ENCODE measurements at places on chromosomes 5 and 9.

DNA sequence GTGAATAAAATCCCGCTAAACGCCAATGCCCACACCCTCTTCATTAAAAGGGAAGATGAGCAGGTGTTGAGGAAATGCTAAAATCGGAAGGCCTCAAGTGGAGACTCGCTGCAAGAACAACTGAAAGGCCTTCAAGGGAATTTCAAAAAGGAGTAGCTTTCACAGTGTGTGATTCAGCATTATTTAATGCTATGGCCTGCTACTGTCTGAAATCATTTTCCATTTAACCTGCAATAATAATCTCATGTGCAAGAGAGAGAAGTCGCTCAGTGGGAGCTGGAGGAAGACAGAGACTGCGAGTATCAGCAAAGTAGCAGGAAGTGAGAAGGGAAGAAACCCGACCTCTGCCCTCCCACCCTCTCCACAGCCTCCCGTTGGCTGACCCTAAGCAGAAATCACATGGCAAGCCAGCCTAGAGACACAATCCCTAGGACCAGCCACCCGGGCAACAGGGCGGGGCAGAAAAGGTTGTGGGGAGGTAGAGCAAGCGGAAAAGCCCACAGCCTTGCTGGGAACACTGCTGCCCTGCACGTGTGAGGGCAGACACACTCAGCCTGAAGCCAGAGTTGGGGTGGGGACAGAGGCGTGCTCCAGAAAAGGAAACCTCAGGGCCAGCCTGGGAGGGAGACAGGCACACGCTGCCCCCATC, 39.9 kb upstream of the CTSL start:
- no peak for DNase-seq

DNA sequence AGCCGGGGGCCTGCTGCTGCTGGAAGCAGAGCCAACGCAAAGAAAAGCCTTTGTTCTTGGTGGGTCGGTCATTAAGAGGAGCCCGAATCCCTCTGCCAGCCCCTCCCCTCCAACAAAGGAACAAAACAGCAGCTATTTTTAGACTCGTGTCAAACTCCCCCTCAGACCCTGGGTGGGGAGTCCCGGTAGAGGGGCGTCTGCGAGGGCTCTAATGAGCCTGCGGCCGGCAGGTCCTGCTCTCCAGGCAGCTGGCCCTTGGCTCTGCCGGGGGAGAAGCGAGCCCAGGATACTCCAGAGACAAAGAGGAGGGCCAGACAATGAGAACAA, 114.0 kb downstream of the LHX2 start:
- DNase-seq: peak; percentile 31

GRCh38 chr5:125683669-125684068, 739.5 kb upstream of the GRAMD2B start:
- no peak for DNase-seq

GRCh38 chr9:11755951-11756350, 937.2 kb upstream of the TYRP1 start:
- no peak for DNase-seq

GRCh38 chr5:31962351-31962751, 211.8 kb downstream of the GOLPH3 start:
- DNase-seq: no peak

DNA sequence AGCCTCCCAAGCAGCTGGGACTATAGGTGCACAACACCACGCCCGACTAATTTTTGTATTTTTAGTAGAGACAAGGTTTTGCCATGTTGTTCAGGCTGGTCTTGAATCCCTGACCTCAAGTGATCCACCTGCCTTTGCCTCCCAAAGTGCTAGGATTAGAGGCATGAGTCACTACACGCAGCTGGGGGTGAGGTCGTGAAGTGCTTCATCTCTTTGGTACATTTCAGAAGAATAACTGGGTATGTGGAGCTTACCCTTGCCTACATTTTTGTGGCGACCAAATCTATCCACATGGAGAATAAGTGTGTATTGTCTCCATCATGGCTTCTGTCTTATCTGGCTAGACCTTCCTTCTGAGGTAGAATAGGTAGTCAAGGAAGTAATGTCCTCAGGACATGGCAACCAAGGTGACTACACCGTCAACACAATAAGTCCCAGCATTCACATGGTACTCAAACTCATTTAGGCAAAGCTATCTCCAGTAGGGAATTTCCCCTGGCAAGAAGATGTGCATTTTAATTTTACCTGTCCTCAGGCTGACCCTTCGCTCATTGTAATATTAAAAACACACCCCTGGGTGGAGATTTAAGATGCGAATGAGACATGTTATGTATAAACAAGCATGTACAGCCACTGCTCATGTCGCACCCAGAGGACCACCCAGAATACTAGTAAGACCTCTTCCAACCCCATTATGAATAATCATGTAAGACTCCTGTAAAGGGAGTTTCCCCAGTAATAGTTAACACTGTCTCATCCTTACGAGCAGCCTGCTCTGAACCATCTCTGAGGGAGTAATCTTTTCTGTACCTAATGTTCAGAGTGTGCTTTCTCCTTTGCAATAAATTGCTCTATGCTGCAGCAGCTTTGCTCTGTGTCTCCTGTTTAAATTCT, 1173.2 kb downstream of the TAF11L14 start:
- DNase-seq: no peak

- no peak for DNase-seq
Measured at GRCh38 chr5:132690156-132690555, 16.4 kb downstream of the IL4 start.

GRCh38 chr5:72465601-72466563, 41.3 kb downstream of the ZNF366 start:
- DNase-seq: no peak

DNA sequence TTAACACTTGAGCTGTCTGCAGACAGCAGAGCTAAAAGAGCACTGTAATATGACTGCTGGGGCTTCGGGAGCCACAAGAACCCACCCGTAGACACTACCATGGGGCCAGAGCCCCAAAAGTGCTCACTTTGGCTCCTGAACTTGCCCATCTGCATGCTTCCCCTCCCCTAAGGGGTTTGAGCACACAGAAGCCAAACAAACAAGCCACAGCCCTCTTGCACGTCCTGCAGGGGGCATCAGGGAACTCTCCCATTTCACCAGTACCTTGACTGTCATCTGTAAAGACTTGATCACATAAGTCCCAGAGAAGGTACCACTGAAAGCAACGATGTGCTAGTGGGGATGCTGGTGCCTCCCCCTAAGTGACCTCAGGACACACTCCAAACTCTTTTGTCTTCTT, 681.8 kb downstream of the SEMA5A start:
- peak; percentile 78 for DNase-seq

DNA sequence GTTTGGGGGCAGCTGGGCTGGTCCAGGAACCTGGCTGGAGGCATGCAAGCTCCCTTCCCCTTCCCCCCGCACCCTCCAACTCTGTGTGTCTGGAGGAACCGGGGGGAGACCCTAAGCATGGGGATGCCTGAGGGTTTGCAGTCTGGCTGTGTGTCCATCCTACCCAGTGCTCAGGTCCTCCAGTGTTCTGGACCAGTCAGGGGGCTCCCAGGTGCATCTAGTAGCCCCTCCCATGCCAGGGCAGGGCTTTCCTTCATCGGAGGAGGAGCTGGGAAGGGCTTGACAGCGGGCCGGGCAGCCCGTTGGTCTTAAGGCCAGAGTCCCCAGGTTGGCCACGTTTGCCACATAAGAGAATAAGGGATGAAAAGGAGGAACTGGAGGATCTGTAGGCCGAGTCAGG, 62.6 kb upstream of the IGFBPL1 start:
- peak; percentile 42 for DNase-seq

DNA sequence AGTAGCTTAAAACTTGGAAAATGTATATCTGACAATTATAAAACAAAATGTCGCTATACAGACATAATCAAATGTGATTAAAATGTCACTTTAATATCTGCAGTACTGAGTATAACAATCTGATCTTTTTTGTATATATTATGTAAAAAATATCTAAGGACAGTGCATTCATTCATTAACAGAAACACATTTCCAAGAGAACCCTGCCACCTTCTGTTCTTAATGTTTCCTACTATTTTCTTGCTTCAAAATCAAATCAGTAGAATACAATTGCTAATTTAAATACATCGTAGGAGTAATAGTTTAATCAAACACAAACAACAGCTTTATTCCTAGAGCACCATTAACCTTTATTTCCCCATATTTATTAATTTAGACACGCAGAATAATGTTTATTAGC, 142.6 kb upstream of the ST8SIA4 start:
- DNase-seq: no peak

GRCh38 chr9:109017493-109017892, 4.2 kb upstream of the CTNNAL1 start:
- no peak for DNase-seq

GRCh38 chr5:171599957-171600612, 180.6 kb downstream of the FGF18 start:
- no peak for DNase-seq

- no peak for DNase-seq
Measured at GRCh38 chr9:5896863-5897262, 6.2 kb downstream of the MLANA start.

DNA sequence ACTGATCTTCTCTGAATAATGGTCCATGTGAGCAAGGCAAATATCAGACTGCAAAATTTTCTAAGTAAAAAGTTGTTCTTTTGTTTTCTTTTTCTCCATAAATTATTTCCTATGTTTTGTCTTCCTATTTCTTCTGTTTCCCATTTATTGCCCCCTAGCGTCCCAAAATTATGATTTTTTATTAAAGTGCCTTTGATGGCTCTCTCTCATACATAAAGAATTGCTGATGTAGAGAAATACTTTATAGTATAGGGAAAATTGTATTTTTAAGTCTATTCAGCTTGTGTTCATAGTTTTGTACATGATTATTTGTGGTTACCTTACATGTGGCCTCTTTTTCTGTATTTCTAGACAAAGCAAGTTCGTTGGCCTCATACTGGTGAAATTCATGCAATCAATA, 1031.2 kb downstream of the EFNA5 start:
- no peak for DNase-seq

GRCh38 chr5:75536694-75537360, 25.1 kb downstream of the POLK start:
- DNase-seq: peak; percentile 50

DNA sequence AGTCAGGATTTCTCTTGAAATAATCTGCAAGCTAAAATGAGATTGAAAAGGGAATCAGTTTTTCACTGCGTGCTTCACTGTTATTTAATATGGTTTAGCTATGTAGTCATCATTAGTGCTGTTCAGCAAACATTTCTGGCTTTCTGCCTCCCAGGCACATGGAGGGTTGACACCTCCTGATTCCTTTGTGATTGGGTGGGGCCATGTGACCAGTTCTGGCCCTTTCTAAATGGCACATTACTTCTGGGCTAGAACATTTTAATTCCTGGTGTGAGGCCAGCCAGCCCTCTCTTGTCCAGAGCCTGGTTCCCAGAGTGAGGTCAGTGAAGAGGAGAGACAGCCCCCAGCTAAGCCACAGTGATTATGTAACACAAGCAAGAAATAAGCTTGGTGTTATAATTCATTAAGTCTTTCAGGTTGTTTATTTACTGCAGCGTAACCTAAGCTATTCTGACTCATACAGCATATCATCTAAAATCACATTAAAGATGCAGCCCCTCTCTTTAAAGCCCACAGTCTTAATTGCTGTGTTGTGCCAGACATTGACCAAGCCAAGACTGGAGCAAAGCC, 17.4 kb upstream of the ARSI start:
- DNase-seq: no peak

DNA sequence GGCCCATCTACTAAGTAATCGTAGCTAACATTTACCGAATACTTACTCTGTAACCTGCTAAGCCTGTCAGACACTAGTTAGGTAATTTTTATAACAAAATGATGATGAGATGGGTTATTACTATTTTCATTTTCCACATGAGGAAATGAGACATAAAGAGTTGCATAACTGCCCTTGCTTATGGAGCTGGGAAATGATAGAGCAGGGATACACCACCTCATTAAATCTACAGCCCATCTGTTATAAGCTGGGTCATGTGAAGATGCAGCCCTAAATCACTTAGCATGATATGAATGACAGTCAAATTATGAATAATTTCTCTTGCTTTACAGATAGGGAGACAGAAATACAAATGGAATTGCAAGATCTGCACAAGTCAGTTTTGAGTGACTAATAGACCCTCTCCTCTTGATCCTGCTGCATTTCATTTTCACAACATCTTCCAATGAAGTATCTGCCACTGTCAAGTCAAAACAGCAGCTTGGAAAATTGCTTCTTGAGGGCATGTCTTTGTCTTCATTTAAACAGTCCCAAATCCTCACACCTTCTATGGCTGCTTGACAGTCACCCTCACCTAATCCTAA, 364.7 kb downstream of the PRELID2 start:
- DNase-seq: no peak

DNA sequence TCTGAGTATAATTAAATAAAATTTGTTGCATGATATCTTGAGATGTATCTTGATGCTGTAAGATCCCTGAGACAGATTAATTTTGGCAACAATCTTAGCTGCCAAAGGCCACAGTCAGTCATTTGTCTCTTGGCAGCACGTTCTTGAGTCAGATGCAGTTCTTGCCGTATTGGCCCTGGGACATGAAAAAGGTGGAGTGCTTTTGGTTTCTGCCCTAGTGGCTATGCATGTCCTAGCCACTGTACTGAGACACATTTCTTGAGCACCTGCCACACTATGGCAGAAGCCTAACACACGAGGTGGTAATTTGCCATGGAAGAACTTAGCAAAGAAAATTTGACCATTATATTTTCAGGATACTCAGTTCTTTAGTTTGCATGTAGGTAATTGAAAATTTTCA, 45.0 kb upstream of the PHF2 start:
- peak; percentile 25 for DNase-seq

DNA sequence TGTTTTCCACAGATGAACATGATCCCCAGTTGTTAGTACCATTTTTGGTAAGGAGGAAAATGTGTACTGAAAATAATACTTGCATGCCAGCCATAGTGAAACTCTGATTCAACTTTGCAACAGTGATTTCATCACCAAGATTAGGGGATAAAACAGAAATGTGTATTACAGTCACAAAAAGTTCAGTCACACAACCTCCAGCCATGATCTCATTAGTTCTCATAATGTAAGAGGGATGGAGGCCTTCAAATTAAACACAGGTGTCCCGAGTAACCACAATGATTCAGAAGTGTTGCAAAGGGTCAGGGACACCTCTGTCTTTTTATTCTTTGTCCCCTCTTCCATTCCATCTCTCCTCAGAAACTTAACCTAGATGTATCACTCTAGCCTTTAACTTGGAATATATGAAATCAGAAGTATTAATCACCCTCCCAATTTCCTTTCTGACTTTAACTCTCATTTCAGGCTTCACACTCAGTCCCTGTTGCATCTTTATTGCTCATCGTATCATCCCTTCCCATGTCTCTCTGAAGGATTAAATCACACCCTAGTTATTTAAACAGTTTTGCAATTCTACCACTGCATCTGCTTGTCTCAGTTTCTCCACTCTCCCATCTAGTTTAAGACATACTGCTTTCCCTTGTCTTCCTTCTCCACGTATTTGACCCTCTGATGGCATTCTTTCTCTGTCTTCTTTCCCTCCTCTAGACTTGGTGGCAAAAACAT, 291.2 kb downstream of the ADAMTS6 start:
- DNase-seq: no peak

DNA sequence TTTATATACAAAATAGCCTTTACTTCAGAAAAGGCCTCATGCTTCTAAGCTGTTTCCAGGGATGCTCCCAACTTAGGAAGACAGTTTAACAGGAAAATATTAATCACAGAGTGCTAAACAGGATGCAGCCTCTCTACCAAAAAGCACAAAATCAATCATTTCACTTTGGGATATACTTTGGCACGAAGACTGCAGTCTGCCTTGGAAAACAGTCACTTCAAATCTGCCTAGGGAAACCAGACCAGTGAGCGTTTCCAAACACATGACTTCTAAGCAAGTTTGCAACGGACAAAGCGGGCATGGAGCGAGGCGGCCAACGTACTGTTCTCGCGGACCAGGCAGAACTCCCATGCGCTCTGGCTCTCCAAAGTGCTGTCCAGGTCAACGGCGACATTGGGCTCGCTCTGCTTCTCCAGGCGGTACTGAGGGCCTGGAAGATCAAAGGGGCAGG, 201.0 kb downstream of the MAPKAP1 start:
- DNase-seq: peak; percentile 37

Measured in GM23338 (cell line).